ENCODE measurements at places on chromosomes 13 and 19. TPM values are rescaled to one million over a fixed set of nuclear protein-coding genes. Genes with fewer than 3 reads are reported as not detected.

The MCEMP1 gene
- not detected for total RNA-seq

The NLRP5 gene
- total RNA-seq, result not detected

The ANGPTL4 gene
- 2.6 TPM for total RNA-seq

The OR4F17 gene
- total RNA-seq, result not detected

The CRLF1 gene
- total RNA-seq, result 2.6 TPM

The HRC gene
- not detected for total RNA-seq

The DCUN1D2 gene
- 11.6 TPM for total RNA-seq

The RFX1 gene
- 6.1 TPM for total RNA-seq

The UBE2L5 gene
- not detected for total RNA-seq

The NECTIN2 gene
- 127 TPM for total RNA-seq

The KIR2DL3 gene
- not detected for total RNA-seq

The C19orf85 gene
- total RNA-seq, result not detected

The LIM2 gene
- not detected for total RNA-seq

The SHISA7 gene
- not detected for total RNA-seq

The IL27RA gene
- total RNA-seq, result 0.88 TPM

The SYT5 gene
- total RNA-seq, result not detected

The ZNF813 gene
- total RNA-seq, result 2.2 TPM

Data from placental pericyte (primary cell).